ENCODE measurements at places on chromosomes 16 and 17.
A peak's percentile ranks its signal among the peaks of the same experiment; 100 is the strongest.

- no peak for DNase-seq
Observed at GRCh38 chr17:44002141-44002848, 2.1 kb upstream of the NAGS start.

- no peak for DNase-seq
Observed at GRCh38 chr17:27423651-27424050, 32.6 kb upstream of the KSR1 start.

DNA sequence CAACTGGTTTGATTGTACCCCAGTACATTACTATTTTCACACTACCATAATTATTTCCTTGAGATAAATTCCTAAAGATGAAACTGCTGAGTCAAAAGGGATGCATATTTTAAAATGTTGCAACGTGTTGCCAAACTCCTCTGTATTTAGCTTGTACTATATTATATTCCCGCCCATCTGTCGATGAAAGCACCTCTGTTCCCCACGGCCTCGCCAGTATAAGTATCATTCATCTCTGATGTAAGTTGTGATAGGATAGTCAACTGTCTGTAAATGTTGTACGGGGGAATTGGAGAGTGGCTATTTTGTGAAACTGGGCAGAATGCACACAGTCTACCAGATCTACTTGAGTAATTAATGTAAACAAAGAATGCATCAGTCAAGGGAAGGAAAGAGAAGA, 47.7 kb upstream of the TNRC6A start:
- DNase-seq, result no peak

DNA sequence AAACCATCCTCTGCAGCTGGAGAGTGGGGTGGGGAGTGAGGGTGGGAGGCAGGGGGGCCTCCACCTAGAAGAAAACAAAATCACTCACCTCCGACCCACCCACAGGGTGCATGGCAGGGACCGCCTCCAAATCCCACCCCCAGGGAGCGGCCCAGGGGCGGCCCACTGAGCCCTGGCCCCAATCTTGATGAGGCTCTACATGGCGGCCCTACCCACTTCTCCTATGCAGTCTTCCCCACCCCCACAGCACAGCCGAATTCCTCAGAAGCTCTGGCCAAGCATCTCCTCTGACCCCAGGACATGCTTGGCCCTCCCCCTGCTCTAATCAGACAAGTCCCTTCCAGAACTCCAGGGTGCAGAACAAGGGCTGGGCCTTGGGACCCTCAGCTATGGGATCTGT, 18.2 kb upstream of the FASN start:
- no peak for DNase-seq

GRCh38 chr17:30091771-30092170, 24.8 kb upstream of the NSRP1 start:
- DNase-seq, result no peak

DNA sequence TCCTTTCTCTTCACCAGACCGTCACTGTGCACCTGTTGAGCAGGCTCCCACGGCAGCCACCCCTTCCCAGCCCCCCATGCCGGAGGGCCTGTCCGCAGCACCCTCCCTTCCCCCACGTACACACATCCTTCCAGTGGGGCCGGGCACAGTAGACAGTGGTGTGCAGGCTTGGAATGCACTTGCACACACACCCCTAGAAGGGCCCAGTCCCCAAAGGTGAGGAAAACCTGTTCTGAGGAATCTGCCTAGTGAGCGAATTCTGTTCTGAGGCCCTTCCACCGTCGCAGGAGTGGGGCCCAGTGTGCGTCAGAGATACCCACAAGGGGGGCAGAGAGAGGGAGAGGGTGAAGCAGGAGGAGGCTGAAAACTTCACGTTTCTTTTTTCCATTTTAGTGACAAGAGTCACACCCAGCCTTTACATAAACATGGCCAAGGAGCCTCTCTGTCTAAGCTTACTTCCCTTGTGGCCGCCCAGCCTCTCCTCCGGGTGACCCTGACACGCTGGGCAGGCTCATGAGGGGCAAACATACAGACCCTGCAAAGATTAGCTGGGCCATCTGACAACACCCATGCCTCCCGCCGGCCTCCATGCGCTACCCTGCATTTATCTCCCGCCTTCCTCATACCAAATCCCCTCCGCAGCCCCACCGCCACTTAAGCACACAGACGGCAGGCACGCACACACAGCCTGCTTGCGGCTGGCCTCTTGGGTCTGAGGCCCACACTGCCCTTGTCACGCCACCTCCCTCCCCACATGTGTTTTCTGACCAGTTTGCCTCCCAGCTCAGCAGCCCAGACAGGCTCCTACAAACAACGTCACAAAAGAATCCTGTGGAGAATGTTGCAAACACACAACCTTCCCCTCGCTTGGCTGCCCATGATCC, 1.8 kb downstream of the ZBTB4 start:
- peak; percentile 37 for DNase-seq

DNA sequence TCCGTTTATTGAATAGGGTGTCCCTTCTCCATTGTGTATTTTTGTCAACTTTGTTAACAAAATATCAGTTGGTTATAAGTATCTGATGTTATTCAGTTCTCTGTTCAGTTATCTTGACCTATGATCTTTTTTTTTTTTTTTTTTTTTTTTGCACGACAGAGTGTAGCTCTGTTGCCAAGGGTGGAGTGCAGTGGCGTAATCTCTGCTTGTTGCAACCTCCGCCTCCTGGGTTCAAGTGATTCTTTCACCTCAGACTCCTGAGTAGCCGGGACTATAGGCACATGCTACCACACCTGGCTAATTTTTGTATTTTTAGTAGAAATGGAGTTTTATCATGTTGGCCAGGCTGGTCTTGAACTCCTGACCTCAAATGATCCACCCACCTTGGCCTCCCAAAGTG, 215.8 kb downstream of the BCAS3 start:
- DNase-seq, result no peak

DNA sequence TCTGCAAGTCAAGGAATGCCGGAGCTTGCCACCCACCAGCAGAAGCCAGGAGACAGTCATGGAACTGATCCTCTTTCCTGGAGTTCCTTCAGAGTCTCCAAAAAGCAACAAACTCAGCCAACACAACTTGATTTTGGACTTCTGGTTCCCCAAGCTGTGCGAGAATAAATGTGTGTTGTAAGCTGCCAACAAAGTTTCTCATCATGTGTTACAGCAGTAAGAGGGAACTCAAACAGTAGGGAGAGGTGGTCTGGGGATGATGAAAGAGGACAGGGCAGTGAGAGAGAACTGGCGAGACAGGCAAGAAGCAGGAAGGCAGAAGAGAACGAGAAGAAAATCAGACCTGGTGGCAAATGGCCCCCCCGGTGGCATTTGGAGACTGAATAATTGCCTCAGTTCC, 204.9 kb downstream of the MAF start:
- DNase-seq, result no peak

GRCh38 chr17:48601207-48601538, 3.6 kb downstream of the HOXB6 start:
- no peak for DNase-seq

GRCh38 chr16:88700636-88701482, 5.3 kb downstream of the RNF166 start:
- peak; percentile 95 for DNase-seq

DNA sequence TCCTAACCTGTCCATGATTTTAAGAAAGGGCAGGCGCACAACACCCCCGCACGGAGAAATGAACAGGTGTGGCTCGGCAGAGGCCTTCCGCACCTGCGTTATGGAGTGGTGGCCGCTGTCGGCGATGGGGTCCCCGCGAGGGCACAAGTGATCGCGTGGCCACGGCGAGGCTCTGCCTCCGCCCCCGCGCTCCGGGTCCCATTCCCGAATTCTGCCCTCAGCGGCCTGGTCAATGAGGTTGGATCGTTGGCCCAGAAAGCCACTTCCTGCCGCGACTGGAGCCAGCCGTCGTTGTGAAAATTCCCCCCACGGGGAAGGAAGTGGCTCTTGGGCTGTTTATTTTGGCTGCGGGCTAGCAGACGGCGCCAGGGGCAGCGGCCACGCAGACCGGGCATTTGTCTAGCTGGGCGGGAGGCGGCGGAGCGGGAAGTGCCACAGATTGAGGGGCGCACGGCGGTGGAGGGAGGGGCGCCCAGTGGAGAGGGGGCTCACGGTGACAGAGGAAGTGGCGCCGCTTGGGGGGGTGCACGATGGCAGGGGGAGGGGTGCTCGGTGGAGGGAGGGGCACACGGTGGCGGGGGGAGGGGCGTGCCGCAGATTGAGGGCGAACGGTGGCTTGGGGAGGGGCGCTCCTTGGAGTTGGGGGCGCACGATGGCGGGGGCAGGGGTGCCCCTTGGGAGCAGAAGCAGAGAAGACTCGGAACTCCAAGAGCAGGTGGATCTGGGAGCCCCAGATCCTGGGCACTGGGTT, 25.0 kb downstream of the MRC2 start:
- DNase-seq, result peak; percentile 37

GRCh38 chr17:76671912-76672262, 28.3 kb upstream of the ST6GALNAC1 start:
- no peak for DNase-seq

GRCh38 chr16:69040144-69040909, 65.1 kb upstream of the HAS3 start:
- DNase-seq, result no peak

DNA sequence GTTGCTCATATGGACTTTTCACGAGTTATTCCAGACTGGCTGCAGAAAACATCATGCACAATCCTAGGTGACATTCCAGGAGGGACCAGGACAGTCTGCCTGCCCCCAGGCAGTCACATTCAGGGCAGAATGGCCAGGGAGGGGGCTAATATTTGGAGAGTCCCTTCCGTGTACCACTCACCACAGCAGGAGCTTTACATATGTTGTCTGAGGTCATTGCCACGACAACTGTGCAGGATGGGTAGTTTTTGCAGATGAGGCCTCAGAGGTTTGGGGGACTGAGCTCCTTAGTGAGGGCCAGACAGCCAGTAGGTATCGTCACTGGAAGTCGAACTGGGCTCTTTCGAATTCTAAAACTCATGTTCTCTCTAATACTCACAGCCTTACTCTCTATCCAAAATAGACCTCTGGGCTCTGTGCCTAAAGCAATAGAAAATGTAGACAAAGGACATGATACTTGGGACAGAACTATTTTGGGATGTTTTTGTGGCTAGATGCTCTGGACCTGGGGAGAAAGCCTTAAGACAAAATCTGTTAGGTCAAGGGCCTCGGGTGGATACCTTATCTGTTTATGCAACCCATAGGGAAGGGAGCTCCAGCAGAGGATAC, 338.5 kb downstream of the MAF start:
- no peak for DNase-seq

DNA sequence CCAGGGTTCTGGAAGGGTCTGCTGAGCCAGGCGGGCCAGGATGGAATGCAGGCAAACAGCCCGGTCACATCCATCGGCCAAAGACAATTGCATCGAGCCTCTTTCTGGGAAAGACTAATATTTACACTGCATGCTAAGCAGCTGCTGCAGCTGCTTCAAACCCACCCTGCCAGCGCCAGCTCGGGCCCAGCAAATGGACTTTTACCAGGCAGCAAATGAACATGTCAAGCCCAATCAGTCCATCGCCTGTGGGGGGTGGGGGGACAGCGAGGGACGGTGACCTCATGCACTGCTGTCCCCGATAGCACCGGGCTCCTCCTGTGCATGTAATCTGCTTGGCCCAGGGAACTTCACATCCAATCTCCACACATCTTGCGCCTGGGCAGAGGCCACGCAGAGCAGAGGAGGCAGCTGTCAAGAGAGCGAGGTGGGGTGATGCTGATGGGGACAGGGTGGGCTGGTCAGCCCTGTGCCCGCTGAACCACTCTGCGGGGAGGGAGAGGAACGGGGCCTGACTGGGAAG, 39.4 kb upstream of the CDH5 start:
- DNase-seq, result no peak

GRCh38 chr17:39236450-39236927, 10.7 kb upstream of the STAC2 start:
- DNase-seq, result no peak

GRCh38 chr17:60599220-60599619, 773 bp upstream of the PPM1D start:
- DNase-seq, result no peak

- DNase-seq, result no peak
Observed at GRCh38 chr17:82399041-82399441, 19.1 kb upstream of the HEXD start.

DNA sequence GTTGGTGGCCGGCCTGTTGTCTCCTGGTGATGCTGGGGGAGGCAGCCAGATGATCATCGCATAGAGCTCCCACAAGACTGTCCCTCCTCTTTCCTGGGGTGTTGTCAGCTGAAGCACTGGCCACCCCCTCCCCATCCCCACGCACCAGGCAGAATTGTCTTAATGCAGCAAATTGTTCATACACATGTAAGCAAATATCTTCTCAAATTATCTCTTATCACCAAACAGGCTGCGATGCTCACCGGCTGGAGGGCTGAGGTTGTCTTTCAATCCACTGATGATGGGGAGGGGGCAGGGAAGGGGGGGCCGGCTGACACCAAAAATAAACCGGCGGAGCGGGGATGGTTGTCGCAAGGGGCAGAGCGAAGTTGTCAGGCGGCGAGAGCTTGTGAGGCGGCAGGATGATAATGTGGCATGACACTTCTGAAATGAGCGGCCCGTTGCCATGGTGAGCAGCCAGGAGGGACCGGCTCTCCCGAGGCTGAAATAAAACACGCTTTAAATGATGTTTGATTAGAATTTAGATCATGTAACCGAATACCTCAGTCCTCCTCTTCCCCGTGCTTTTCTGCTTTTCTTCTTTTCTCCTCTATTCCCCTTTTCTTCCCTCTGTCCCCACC, 59.8 kb downstream of the MRM1 start:
- no peak for DNase-seq

DNA sequence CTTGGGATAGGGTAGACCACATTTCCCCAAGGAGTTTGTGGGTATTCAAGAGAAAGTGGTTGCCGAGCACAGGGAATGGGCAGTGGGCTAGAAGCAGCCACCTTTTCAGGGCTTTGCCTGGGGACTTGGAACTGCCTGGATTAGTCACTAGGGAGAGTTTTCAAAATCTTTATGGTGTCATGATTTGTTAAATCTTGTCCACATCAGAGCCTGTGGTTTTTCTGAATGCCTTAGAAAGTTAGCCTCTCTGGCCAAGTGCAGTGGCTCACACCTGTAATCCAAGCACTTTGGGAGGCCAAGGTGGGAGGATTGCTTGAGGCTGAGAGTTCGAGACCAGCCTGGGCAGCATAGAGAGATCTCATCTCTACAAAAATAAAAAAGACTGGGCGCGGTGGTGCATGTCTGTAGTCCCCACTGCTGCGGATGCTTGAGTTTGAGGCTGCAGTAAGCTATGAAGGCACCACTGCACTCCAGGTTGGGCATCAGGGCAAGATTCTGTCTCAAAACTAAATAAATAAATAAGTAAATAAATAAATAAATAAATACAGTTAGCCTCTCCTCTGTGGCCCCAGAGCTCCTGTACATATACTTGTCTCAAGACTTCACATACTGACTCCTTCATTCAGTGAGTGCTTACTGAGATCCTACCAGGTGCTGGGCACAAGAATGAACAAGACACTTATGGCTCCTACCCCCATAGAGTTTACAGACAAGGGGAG, 76.3 kb upstream of the HNF1B start:
- DNase-seq, result no peak

GRCh38 chr17:76304226-76305134, 3.6 kb downstream of the QRICH2 start:
- no peak for DNase-seq

GRCh38 chr17:10013365-10014112, 108.5 kb upstream of the RCVRN start:
- DNase-seq, result no peak

- DNase-seq, result no peak
Observed at GRCh38 chr16:981695-982144, at the start of gene SOX8. Gene SOX8 (plus strand): TSS chr16:981770. CDS start chr16:981923, 153 bp downstream.

All from activated CD4-positive, alpha-beta T cell treated with anti-CD3 and anti-CD28 coated beads for 48 hours (primary cell).